ENCODE measurements at places on chromosomes 5 and 9.

- no peak for DNase-seq
Measured at GRCh38 chr5:154218786-154219185, 28.3 kb downstream of the GALNT10 start.

- DNase-seq, result no peak
Measured at GRCh38 chr9:37621273-37622121, 29.1 kb upstream of the TOMM5 start.

DNA sequence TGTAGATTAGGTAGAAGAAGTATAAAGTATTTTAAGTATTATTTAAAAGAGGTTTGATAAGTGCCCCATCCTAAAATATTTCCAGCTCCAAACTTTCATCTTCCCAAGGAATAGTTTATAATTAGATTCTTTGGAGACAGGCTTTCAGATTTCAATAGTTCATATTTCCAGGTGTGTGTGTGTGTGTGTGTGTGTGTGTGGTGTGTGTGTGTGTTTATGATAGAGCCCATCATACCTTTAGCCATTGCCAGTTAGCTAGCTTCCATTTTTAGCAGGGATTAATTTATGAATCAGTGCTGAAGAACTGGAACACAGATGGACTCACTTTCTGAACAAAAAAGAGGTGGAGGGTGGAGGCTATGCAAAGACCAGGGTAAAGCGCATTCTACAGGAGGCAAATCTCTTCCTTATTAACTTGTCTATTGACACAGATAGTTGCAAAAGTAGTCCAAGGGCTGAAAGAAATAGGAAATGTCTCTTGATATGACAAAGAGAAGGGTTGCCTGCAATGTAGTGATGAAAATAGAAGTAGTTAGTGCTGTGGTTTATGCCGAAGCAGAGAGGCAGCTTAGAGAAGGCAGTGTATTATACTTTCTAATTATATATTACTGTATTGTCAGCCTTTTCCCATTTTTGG lies 301.1 kb downstream of the MAN2A1 start:
- no peak for DNase-seq

DNA sequence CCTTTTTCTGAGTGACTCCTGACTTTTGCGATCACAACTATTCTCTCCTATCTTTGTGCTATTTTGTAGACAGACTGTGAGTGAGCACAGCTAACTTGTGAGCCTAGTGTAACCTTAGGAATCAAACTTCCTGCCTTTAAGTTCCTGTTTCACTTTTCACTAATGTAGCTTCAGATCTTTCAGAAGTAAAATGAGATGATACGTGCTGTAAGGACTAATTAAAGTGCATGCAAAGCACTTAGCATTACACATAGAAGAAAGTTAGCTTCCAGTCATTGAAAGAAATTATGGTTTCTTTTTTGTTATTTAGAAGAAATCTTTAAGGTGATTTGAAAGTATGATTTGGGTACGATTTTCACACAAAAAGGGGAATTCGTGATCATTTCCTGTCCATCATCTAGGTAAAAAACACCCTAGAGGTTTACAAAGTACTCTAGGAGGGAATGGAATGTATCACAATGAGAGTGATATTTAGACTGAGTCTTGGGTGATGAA lies 122.7 kb downstream of the ST8SIA4 start:
- DNase-seq, result no peak

GRCh38 chr5:10660135-10660534 lies 96.3 kb downstream of the ANKRD33B start:
- DNase-seq, result no peak
